Esophagus muscularis mucosa (tissue), 4 donors: ENCODE measurements at places on chromosomes 7 and 10. TPM values are rescaled to one million over a fixed set of nuclear protein-coding genes. Genes with fewer than 3 reads are reported as not detected.

The TAC1 gene
- 2.3 TPM for total RNA-seq

The AKR1C8 gene
- total RNA-seq, result not detected

The TAS2R5 gene
- total RNA-seq, result 0.50 TPM

The FAM171A1 gene
- 15.0 TPM for total RNA-seq

The FOXI2 gene
- total RNA-seq, result 0.13 TPM

The OPN4 gene
- 0.32 TPM for total RNA-seq

The HMX3 gene
- not detected for total RNA-seq

The NEBL gene
- total RNA-seq, result 2.1 TPM

The GLRX3 gene
- 54.0 TPM for total RNA-seq

The MYO3A gene
- not detected for total RNA-seq

The KIAA1217 gene
- 15.9 TPM for total RNA-seq

The BHLHA15 gene
- total RNA-seq, result not detected

The XPNPEP1 gene
- 44.6 TPM for total RNA-seq

The SEMA3A gene
- 27.8 TPM for total RNA-seq

The PRPS1L1 gene
- not detected for total RNA-seq

The MMRN2 gene
- 46.6 TPM for total RNA-seq

The ABCA13 gene
- under 0.01 TPM for total RNA-seq

The KCND2 gene
- total RNA-seq, result 0.83 TPM

The TMEM196 gene
- not detected for total RNA-seq

The AKR1B15 gene
- not detected for total RNA-seq

The CUTC gene
- total RNA-seq, result 23.7 TPM

The HOXA1 gene
- 0.71 TPM for total RNA-seq

The SH2D4B gene
- total RNA-seq, result 0.42 TPM

The FAM241B gene
- 8.4 TPM for total RNA-seq

The TACC2 gene
- 99.4 TPM for total RNA-seq

The KLF14 gene
- not detected for total RNA-seq

The TIMM23B gene
- 24.9 TPM for total RNA-seq

The SUN3 gene
- total RNA-seq, result not detected

The HTR7 gene
- total RNA-seq, result 0.40 TPM
